ENCODE measurements at places on chromosomes 4 and X. TPM values are rescaled to one million over a fixed set of nuclear protein-coding genes. Genes with fewer than 3 reads are reported as not detected.

GRCh38 chr4:25386926-25387325 lies 9.9 kb downstream of the ANAPC4 start:
- no peak overlapping the region for H3K27ac ChIP-seq
- H3K36me3 ChIP-seq: peaks cover 39% of the 10 kb centered on the region
- H3K4me3 ChIP-seq: no peak overlapping the region
- H3K4me1 ChIP-seq: no peaks in the 10 kb centered on the region

GRCh38 chr4:167031534-167032156 lies 202.6 kb downstream of the SPOCK3 start:
- H3K4me1 ChIP-seq: no peaks in the 10 kb centered on the region
- no peak for DNase-seq
- H3K36me3 ChIP-seq: no peaks in the 10 kb centered on the region
- no peak overlapping the region for H3K4me3 ChIP-seq
- no peak overlapping the region for H3K27ac ChIP-seq
- no peaks in the 10 kb centered on the region for H3K27me3 ChIP-seq

- no peak overlapping the region for H3K4me3 ChIP-seq
- no peak for DNase-seq
- no peaks in the 10 kb centered on the region for H3K4me1 ChIP-seq
- H3K27ac ChIP-seq: no peak overlapping the region
- H3K36me3 ChIP-seq: no peaks in the 10 kb centered on the region
Observed at GRCh38 chr4:124018383-124019317, 622.1 kb downstream of the SPRY1 start.

DNA sequence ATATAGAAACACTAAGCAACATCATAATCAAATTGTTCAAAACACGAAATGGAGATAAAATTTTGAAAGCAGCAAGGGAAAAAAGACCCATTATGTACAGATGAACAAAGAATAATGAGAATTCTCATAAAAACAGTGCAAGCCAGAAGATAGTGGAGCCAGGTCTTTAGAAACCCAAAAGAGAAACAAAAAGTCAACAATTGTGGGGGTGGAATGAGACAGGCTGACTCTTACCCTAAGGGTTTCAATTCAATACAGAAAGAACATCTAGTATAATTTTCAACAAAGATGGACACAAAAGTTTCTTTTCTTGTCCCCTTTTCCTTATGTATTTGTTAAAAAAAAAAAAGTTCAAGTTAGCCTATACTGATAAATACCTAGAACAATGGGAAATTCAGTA lies 34.0 kb upstream of the MAGEB2 start:
- no peak overlapping the region for H3K27ac ChIP-seq
- DNase-seq: no peak
- H3K36me3 ChIP-seq: no peaks in the 10 kb centered on the region
- no peak overlapping the region for H3K4me3 ChIP-seq

GRCh38 chr4:106116025-106116424 lies 200.0 kb downstream of the TBCK start:
- no peak for DNase-seq
- H3K4me1 ChIP-seq: no peaks in the 10 kb centered on the region
- H3K27ac ChIP-seq: no peak overlapping the region
- no peak overlapping the region for H3K4me3 ChIP-seq
- H3K36me3 ChIP-seq: peaks cover 58% of the 10 kb centered on the region

The CRMP1 gene
- not detected for total RNA-seq

DNA sequence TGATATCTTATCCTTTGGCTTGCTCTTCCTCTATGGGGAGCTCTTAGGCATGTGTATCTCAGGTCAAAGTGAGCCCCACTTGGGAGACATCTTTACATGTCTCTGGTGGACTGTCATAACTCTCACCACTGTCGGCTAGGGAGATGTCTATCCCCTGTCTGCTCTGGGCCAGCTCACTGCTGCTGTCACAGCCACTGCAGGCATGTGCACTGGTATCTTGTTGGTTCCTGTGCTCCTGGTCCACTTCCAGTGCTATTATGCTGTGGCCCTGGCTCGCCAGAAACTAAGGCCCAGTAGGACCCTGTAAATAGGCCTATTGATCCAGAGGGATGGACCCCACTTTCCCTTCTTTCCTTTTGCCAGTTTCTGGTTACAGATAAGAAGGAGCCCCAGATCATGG lies 56.6 kb upstream of the LAS1L start:
- peaks cover 17% of the 10 kb centered on the region for H3K4me1 ChIP-seq
- no peak for DNase-seq
- no peaks in the 10 kb centered on the region for H3K27me3 ChIP-seq
- no peak overlapping the region for H3K4me3 ChIP-seq

DNA sequence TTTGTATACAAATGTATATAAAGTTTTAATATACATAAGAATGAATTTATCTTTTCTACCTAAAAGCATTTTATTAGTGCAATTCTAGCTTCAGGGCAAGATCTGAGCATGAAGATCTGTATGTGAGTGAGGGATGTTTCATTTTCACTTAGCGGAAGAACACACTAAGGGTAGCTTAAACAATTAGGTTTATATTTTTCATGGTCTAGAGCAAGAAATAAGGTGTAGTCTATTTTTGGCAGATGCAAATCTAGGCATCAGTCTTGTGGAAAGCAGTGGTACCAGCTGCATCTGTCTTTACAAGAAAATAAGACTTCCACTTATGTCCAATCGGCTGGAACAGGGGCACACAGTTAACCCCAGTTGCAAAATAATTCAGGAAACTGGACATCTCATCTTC lies 433.3 kb downstream of the ADAM29 start:
- H3K4me1 ChIP-seq: no peaks in the 10 kb centered on the region
- H3K4me3 ChIP-seq: no peak overlapping the region
- DNase-seq: no peak
- H3K27ac ChIP-seq: no peak overlapping the region
- no peaks in the 10 kb centered on the region for H3K36me3 ChIP-seq

The NPY1R gene
- not detected for total RNA-seq

GRCh38 chr4:120771907-120772306 lies 150.6 kb downstream of the PRDM5 start:
- no peaks in the 10 kb centered on the region for H3K4me1 ChIP-seq
- DNase-seq: no peak
- no peak overlapping the region for H3K4me3 ChIP-seq
- H3K27ac ChIP-seq: no peak overlapping the region
- no peaks in the 10 kb centered on the region for H3K27me3 ChIP-seq
- H3K36me3 ChIP-seq: no peaks in the 10 kb centered on the region

- H3K4me3 ChIP-seq: no peak overlapping the region
- no peaks in the 10 kb centered on the region for H3K27me3 ChIP-seq
- no peaks in the 10 kb centered on the region for H3K36me3 ChIP-seq
- no peaks in the 10 kb centered on the region for H3K4me1 ChIP-seq
- H3K27ac ChIP-seq: no peak overlapping the region
- DNase-seq: no peak
Observed at GRCh38 chr4:129218360-129218759, 122.4 kb downstream of the C4orf33 start.

The PRDM8 gene
- total RNA-seq: 4.3 TPM

DNA sequence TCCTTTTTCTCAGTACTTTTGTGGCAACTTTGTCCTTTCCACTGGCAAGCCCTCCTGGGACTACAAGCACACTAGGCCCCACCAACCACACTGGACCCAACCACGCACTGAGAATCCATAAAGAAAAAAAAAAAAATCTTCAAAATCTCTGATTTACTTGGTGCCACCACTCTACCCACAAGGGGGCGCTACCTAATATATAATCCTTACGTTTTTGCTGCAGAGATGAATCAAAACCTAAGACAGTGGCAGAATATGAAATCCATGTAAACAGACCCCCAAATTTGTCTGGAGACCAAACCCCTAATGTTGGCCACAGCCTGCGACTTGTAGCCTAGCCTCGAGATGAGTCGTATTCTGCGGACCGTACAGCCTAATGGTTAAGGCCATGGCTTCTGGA lies 63.5 kb upstream of the ARHGAP36 start:
- no peaks in the 10 kb centered on the region for H3K27me3 ChIP-seq
- H3K4me3 ChIP-seq: no peak overlapping the region
- DNase-seq: peak; percentile 13
- no peaks in the 10 kb centered on the region for H3K36me3 ChIP-seq

- DNase-seq: peak; percentile 44
- H3K27me3 ChIP-seq: no peaks in the 10 kb centered on the region
- peaks cover 38% of the 10 kb centered on the region for H3K4me1 ChIP-seq
- H3K36me3 ChIP-seq: no peaks in the 10 kb centered on the region
- H3K4me3 ChIP-seq: peak overlapping the region; percentile 35
Observed at GRCh38 chrX:120753413-120754251, 122.0 kb downstream of the CT47B1 start.

GRCh38 chr4:113410686-113411085 lies 350.9 kb downstream of the CAMK2D start:
- H3K27me3 ChIP-seq: no peaks in the 10 kb centered on the region
- no peaks in the 10 kb centered on the region for H3K36me3 ChIP-seq
- DNase-seq: no peak

DNA sequence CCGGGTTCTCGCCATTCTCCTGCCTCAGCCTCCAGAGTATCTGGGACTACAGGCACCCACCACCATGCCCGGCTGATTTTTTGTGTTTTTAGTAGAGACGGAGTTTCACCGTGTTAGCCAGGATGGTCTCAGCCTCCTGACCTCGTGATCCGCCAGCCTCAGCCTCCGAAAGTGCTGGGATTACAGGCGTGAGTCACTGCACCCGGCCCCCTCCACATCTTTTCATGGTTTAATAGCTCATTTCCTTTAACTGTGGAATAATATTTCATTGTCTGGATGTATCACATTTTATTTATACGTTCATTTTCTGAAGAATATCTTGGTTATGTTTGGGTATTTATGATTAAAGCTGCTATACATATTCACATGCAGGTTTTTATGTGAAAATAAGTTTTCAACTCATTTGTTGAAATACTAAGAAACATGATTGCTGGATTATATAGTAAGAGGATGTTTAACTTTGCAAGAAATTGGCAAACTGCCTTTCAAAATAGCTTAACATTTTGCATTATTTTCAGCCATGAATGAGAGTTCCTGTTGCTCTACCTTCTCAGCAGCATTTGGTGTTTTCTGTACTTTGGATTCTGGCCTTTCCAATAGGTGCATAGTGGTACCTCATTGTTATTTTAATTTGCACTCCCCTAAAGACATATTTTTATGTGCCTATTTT lies 591.9 kb downstream of the TECRL start:
- H3K27me3 ChIP-seq: no peaks in the 10 kb centered on the region
- no peak overlapping the region for H3K27ac ChIP-seq
- H3K36me3 ChIP-seq: no peaks in the 10 kb centered on the region
- no peak for DNase-seq

The TCEAL7 gene
- total RNA-seq: not detected

- H3K27ac ChIP-seq: no peak overlapping the region
- no peaks in the 10 kb centered on the region for H3K27me3 ChIP-seq
- no peaks in the 10 kb centered on the region for H3K36me3 ChIP-seq
- no peak for DNase-seq
Observed at GRCh38 chr4:42995343-42995944, 102.9 kb downstream of the GRXCR1 start.

The CLNK gene
- total RNA-seq: not detected

The ZCCHC12 gene
- 3.3 TPM for total RNA-seq

- H3K27ac ChIP-seq: no peak overlapping the region
- no peak for DNase-seq
- no peaks in the 10 kb centered on the region for H3K27me3 ChIP-seq
- no peaks in the 10 kb centered on the region for H3K36me3 ChIP-seq
- no peak overlapping the region for H3K4me3 ChIP-seq
- peaks cover 3% of the 10 kb centered on the region for H3K4me1 ChIP-seq
Observed at GRCh38 chr4:47566566-47566965, 81.5 kb downstream of the ATP10D start.

- no peaks in the 10 kb centered on the region for H3K27me3 ChIP-seq
- DNase-seq: no peak
- H3K4me1 ChIP-seq: no peaks in the 10 kb centered on the region
Observed at GRCh38 chr4:125104616-125105015, 210.1 kb upstream of the FAT4 start.

DNA sequence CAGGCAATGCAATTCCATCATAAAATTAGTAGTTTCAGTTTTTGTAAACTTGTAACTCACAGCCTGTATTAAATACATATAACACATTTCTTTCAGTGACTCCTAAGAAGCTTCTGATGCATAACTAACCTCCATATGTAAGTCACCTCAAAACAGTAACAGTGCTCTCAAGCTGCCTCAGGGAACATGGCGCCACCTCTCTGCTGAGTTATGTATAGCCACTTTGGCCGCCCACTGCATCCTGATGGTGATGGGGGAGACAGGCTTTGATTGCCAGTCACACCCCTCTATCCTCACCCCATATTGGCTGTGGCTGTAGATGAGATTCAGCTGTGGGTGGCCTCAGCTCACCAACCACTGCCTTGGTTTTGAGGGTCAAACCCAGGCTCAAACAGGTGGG lies 54.3 kb downstream of the LRBA start:
- H3K27me3 ChIP-seq: no peaks in the 10 kb centered on the region
- H3K27ac ChIP-seq: no peak overlapping the region
- H3K4me3 ChIP-seq: no peak overlapping the region
- peaks cover 47% of the 10 kb centered on the region for H3K4me1 ChIP-seq
- DNase-seq: peak; percentile 81
- H3K36me3 ChIP-seq: peaks cover 33% of the 10 kb centered on the region

The GNRHR gene
- total RNA-seq: not detected

DNA sequence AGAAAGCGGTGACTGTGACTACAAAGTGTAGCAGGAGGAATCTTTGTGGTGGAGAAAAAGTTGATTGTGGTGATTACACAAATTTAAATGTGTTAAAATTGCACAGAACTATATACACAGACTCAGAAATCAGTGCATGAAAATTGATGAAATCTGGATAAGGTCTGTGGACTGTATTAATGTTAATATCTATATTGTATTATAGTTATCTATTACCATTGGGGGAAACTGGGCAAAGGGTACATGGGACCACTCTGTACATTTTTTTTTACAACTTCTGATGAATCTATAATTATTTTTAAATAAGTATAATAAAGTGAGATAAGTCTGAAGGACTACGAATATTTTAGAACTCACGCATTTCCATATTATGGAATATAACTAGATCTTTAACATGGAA lies 1.8 kb upstream of the JADE3 start:
- H3K4me1 ChIP-seq: peaks cover 12% of the 10 kb centered on the region
- no peak for DNase-seq
- no peak overlapping the region for H3K27ac ChIP-seq
- H3K4me3 ChIP-seq: no peak overlapping the region

GRCh38 chrX:40402831-40403533 lies 177.8 kb upstream of the ATP6AP2 start:
- H3K27me3 ChIP-seq: peaks cover 2% of the 10 kb centered on the region
- no peaks in the 10 kb centered on the region for H3K36me3 ChIP-seq
- no peaks in the 10 kb centered on the region for H3K4me1 ChIP-seq
- H3K4me3 ChIP-seq: no peak overlapping the region
- H3K27ac ChIP-seq: no peak overlapping the region

DNA sequence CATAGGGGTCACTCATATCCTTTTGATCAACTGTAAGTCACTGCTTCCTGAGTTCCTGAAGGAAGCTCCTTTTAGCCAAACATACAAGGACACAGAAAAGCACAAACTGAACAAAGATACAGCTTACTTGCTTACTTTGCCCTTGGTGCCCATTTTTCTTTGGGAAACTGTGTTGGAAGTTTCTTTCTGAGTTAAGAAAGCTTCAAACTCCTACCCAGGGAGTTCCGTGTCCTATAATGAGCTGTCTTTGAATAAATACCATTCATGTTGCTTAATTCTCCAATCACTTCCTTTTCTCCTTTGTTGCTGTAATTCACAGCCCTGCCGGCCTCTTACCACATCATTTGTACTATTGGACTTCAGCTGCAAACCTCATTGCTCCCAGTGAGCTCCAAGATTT lies at the start of gene ADH4:
Gene ADH4 (minus strand): TSS at position 228 of the 400 bp plus-strand sequence. CDS start 75 bp downstream, at position 153.
- no peak within 1 kb of the TSS for H3K27ac ChIP-seq
- H3K4me1 ChIP-seq: no peaks in the 10 kb centered on the region
- H3K36me3 ChIP-seq: no peaks in the 10 kb centered on the region
- no peak for DNase-seq
- H3K27me3 ChIP-seq: no peaks in the 10 kb centered on the region

The LONRF3 gene
- total RNA-seq: 4.5 TPM

The ASB12 gene
- total RNA-seq: not detected

- H3K27me3 ChIP-seq: no peaks in the 10 kb centered on the region
- H3K36me3 ChIP-seq: no peaks in the 10 kb centered on the region
- no peaks in the 10 kb centered on the region for H3K4me1 ChIP-seq
- no peak overlapping the region for H3K27ac ChIP-seq
Observed at GRCh38 chr4:32560306-32560705, 1840.1 kb downstream of the PCDH7 start.
